NCI-H1105 (cell line): ENCODE measurements at places on chromosomes 6 and 20.

DNA sequence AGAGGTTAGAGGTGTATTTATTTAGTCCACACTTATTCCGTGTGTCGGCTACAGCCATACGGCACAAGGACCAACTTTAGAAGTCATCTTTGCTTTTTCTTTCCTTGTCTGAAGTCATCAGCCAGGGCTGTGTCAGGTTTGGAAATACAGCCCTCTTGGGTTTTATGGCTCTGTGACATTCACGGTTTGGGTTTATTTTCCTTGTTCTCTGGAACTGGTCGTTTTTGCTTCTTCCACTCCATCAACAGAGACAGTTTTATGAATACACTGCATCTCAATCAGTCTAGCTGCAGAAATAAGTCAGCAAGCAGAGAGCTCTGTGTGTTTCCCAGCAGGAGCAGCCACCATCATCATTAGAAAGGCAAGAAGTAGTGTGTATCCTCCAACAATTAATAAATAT is 132.5 kb downstream of the TBC1D7 start:
- DNase-seq = no peak

GRCh38 chr6:142313284-142313683 is 11.5 kb downstream of the ADGRG6 start:
- no peak for DNase-seq

GRCh38 chr20:62466072-62466760 is 9.6 kb downstream of the GATA5 start:
- no peak for DNase-seq

DNA sequence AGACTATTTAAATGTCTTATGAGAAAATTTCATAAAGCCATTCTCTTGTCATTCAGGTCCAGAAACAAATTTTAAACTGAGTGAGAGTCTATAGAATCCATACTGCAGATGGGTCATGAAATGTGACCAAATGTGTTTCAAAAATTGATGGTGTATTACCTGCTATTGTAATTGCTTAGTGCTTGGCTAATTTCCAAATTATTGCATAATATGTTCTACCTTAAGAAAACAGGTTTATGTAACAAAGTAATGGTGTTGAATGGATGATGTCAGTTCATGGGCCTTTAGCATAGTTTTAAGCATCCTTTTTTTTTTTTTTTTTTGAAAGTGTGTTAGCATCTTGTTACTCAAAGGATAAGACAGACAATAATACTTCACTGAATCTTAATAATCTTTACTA is 5.0 kb downstream of the MARCKS start:
- DNase-seq = peak; percentile 8

DNA sequence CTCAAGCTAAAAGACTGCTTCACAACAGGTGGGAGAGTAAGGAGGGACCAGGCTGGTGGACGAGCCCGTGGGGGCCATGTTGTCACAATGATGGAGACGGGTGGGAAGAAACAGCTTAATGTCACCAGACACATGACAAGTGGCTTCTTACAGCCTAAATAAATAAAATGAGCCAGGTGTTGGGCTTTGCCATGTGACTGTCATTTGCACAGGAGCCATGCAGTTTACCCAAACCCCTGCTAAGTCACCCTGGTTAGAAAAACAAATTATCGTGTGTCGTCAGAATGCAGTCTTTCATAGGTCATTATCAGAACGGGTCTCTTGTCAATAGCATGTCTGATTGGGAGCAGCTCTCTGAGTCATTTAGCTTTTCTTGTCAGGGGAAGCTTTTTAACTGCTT is 18.5 kb downstream of the BTBD3 start:
- DNase-seq = peak; percentile 62

DNA sequence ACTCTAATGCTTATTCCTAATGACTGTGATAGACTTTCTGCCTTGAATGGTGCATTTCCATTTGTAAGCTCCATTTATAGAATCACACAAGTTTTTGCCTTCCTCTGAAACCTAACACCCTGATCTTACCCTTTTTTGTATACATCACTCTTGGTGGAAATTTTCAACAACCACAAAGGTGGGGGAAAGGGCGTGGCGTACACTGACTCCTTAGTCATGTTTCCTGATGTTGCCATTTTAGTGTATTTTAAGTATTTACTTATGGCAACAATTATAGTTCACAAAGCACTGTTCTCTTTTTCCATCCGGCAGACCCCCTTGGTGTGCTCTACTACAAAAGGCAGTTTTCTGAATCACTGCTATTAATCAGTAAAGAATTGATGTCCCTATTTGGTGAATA is 92.0 kb downstream of the ATXN1 start:
- no peak for DNase-seq

- DNase-seq = peak; percentile 87
These were observed 29.6 kb downstream of the SRSF3 start for GRCh38 chr6:36623547-36624459.

DNA sequence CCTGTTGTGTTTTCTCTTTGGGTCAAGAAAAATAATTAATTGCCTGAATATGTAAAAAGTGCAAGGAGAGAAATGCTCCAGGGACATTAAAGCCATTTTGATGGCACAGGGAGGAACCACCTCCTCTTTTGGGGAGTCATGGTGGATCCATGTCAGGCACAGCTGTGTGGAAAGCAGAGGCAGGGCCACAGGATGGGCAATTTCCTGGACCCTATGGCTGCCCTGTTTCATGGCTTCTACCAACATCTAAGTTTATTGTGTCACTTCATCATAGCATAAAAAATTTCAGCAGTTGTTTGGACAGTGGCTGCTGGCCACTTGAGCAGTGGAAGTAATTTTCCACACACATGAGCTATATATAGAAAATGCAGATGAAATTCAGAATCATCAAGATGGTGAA is 238.2 kb downstream of the SYNE1 start:
- DNase-seq = no peak

GRCh38 chr6:134806180-134806798 is 143.6 kb downstream of the ALDH8A1 start:
- no peak for DNase-seq

GRCh38 chr6:42629845-42630244 is 66.0 kb downstream of the UBR2 start:
- no peak for DNase-seq

GRCh38 chr20:49677777-49678758 is 35.6 kb downstream of the B4GALT5 start:
- DNase-seq = no peak

DNA sequence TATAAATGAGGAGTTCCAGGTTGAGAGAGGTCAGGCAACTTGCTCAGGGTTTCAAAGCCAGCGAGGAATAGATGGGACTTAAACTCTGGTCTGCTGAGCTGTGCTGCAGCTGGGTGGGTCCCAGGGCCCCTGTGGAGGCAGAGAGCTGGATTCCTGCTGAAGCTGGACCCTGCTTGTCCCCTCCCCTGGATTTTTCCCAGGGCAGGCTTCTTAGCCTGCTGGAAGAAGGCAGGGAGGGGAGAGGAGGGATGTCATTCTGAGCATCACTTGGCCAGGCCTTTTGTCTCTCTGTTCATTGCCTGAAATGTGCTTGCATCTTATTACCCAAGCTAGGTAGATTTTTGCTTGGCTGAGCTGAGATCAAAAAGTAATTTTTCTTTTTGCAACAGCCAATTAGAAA is 133.7 kb downstream of the DHX35 start:
- DNase-seq = no peak

- DNase-seq = no peak
These were observed 41.8 kb upstream of the DOK5 start for GRCh38 chr20:54433636-54434035.

DNA sequence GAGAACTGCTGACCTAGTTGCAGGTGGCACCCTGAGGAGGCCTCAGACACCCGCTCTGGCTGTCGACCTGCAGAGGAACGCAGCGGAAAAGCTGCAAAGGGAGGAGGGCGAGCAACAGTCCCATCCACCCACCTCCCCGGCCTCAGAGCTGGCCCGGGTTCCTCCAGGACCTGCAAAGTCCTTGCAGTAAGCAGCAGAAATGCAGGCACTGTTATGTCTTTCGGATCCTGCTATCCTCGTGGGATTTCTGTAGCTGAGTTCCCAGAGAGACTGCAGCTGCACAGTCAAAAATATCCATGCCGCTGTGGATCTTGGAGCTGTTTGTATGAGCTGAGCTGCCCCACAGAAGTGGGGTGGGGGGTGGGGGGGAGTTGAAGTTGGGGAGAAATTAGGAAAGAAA is 251.3 kb downstream of the ANKRD60 start:
- DNase-seq = no peak

- no peak for DNase-seq
These were observed 665.7 kb upstream of the SLC35B3 start for GRCh38 chr6:9100869-9101580.

- DNase-seq = no peak
These were observed 53.6 kb upstream of the EDN3 start for GRCh38 chr20:59246691-59247400.

DNA sequence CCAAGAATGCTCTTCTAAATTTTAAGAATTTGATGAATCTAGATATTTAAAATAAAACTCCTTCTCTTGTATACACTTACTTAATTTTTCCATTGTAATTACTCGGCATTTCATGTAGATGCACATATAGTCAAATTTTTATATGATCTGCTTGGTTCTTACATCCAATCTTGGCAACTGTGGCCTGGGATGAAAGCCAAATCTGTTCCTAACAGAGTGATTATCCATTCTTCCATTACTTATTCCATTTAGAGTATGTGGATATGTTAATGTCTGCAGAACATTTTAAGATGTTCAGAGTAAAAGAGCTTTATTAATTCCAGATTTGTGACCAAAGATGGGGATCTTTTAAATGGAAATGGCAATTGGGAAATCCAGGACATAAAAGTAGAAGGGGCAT is 144.1 kb upstream of the PDE7B start:
- no peak for DNase-seq

DNA sequence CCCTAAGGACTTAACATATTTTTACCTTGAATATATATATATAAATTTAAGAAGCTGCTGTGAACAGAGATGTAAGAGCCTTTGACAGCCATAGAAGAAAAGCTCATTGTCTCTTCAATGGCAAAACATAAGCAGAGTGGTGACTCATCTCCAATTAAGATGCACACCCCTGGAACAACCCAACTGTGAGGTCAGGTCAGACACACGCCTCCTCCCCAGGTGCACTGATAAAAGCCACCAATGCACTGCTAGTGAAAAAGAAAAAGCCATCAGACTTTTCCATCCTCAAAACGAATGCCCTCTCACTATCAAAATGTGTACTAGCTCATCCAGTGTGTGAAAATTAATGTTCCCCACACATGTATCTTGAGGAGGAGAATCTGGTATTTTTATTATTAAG is 100.1 kb downstream of the SMLR1 start:
- DNase-seq = no peak

DNA sequence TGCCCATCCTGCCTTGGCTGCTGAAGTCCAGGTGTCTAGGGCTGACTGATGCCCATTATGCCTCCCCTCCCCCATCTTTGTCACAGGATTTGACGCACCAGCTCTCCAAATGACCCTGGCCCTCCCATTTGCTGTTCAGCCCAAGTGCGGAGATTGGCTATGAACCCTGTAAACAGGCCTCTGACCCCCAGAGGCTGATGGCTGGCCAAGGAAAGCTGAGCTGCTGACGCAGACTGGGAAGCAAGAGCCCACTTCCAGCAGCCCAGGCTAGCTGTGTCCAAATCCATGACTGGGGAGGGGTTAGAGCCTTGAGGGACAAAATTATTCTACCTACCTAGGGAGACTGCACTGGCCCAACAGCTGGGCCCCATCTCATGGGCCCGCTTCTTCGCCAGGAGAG is 797 bp upstream of the GNRH2 start:
- no peak for DNase-seq

DNA sequence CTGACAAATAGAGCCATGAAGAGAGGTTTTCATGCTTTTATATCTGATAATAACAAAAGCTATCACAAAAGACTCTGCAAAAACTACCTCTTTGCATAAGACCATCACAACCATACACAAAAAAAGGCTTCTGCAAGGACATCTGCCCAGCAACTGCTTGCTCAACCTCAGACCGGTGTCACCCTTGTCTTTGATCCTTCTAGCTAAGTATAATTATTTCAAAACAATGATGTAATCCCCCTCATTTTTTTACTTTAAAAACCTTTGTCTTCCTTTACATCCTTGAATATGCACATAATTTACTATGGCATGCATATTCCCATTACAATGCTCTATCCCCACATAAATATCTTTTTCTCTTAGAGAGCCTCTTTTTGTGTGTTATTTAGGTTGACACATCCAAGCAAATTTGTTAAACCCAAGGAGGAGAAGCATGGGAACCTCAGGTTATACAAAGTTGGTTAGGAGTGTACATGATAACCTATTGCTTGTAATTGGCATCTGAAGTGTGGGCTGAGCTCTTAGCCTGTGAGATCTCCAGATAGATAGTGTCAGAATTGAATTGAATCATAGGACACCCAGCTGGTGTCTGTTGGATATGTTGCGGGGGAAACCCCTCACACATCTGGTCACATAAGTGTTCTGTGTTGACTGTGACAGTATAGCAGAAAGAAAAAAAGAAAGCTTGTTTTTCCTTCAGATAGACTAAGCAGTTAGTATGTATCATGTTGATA is 20.7 kb upstream of the CGA start:
- no peak for DNase-seq

- no peak for DNase-seq
These were observed 312.5 kb upstream of the PLCB4 start for GRCh38 chr20:8756410-8756809.

GRCh38 chr20:40144581-40144980 is 544.5 kb downstream of the MAFB start:
- no peak for DNase-seq

- DNase-seq = no peak
These were observed 19.7 kb downstream of the ZBP1 start for GRCh38 chr20:57600320-57601210.
